ENCODE measurements at places on chromosomes 13 and 19.

DNA sequence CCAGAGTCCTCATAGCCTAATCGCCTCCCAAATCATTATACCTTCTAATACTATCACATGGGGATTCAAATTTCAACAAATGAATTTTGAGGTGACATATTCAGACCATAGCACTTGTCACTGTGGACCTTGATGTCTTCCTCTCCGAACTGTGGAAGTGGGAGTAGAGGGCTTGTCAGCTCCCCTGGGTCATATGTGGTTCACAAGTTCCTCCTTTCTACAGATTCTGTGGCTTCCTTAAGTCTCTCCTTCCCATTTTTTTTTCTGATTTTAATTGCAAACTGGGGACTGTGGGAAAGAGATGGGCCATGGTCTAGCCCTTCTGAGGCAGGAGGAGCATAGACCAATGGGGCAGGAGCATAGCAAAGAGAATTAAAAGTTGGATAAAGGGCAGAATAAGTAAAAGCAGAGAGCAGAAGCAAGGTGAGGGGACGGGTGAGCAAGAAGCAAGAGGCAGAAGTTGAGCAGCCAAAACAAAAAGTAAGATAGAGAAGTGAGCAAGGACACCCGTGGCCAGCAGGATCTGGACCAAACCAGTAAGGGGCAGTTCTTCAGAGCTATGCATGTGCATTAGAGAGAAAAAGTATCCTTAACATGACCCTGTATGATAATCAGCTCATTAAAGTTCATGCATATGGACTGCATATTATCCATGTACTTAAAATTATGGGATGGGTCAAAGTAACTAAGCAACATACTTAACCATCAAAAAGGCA, 2.6 kb upstream of the SIGLEC7 start:
- DNase-seq = no peak

DNA sequence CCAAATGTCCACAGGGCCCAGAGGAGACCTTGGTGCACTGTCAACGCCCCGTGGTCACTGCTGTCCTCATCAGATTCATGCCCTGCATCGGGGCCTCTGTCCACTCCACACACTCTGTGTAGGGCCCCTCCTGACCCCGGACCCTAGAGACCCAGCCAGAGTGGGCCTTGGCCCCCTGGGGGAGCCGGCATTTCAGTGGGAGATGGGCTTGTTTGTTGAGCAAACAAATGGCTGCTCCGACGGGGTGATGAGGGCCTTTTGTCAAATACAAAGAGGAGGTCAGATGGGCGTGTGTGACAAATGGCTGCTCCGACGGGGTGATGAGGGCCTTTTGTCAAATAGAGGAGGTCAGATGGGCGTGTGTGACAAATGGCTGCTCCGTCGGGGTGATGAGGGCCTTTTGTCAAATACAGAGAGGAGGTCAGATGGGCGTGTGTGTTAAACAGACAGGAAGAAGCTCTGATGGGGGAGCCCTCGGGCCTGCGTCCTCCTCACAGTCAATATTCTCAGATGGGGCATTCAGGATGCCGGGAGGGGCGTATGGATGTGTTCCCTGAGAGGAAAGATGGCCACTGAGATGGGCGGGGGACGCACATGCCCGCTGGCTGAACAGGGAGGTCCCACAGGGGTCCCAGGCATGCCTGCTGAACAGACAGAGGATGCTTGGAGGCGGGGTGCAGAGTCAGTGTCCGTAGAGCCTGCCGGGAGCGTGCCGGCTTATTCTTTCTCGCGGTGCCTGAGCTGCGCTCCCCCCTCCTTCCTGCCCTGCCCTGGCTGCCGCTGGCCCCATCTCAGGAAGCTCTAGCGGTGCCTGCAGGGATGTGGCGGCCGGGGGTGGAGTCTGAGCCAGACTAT, 36.3 kb downstream of the SMIM24 start:
- DNase-seq = no peak

DNA sequence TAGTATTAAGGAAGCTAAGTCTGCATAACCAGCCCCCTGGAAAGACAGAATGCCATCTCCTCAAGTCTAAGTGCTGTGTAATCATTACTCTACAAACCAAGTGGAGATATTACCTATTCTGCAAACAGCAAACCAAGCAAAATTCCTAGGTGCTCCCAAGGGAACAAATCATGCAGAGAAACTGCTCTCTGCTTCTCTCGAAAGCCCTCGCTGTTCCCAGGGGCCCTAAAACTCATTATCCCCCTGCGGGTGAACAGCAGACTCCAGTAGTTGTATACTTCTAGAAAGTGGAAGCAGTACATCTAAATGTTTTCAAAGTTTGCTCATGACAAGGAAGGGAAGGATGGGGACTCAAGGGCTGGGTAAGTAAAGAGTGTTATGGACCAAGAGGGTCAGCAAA, 3.2 kb downstream of the DLEU7 start:
- DNase-seq = no peak

GRCh38 chr13:97549201-97549600, 115.2 kb downstream of the RAP2A start:
- no peak for DNase-seq

GRCh38 chr13:39249982-39250381, 211.7 kb downstream of the NHLRC3 start:
- no peak for DNase-seq

GRCh38 chr13:75907044-75907443, 270.9 kb downstream of the LMO7 start:
- DNase-seq = no peak

- no peak for DNase-seq
Observed at GRCh38 chr19:14536926-14537692, 7.7 kb downstream of the TECR start.

DNA sequence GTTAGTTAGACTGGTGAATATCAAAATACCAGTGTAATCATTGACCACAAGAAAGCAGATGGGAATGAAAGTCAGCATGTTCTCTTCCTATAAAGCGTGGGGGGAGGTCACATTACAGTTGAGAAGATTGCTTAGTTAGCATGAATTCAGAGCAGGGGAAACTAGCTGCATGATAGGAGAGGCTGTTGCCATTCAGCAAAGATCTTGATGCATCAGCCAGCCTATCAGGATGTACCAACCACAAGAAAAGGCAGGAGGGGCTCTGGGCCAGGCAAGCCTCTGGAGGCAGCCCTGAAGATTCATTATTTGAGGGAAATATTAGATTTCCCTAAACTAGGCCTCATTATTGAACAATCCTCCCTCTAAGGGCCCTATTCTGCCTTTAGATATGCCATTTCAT, 5.0 kb upstream of the MTMR6 start:
- DNase-seq = no peak

GRCh38 chr19:49544154-49544553, 16.4 kb downstream of the RCN3 start:
- no peak for DNase-seq

GRCh38 chr13:80509264-80509663, 168.3 kb upstream of the SPRY2 start:
- no peak for DNase-seq

DNA sequence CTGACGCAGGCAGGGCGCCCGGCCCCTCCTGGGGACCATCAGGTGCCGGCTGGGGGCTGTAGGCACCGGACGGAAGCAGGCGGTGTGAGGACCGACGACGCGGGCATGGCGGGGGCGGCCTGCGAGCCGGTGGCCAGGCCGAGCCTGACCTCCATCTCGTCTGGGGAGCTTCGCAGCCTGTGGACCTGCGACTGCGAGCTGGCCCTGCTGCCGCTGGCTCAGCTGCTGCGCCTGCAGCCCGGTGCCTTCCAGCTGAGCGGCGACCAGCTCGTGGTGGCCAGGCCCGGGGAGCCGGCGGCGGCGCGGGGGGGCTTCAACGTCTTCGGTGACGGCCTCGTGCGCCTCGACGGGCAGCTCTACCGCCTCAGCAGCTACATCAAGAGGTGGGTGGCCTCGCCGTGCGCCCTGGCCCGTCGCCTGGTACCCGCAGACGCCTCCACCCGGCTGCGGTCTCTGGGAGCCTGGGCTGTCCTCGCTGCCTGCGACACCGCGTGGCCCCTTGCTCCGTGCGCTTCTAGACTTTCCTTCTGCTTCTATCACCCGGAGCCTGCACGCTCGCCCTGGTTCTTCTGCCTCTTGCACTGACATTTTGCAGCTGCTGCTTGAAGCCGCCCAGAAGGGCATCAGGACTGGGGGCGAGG, 460 bp downstream of the MEDAG start:
- DNase-seq = no peak

DNA sequence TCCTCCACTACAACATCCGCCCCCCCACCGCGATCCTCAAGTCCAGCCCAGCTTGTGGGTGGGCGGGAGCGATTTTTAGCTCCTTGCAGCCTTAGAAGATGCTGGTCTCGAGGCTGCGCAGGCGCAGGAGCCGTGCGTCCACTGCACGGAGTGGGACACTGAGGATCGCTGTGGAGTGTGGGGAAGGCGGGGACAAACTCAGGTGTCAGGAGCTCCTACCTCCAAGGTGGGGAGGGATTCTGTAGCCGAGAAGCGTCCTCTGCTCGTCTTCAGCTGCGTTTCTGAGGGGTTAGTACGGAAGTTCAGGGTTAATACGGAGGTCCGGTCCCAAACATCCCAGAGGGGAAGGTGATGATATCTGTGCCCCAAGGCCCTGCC, at the start of gene RTBDN:
RTBDN (minus strand) TSS at position 14 of the 378 bp plus-strand sequence. CDS start 4,600 bp downstream, outside the sequence.
- no peak for DNase-seq

DNA sequence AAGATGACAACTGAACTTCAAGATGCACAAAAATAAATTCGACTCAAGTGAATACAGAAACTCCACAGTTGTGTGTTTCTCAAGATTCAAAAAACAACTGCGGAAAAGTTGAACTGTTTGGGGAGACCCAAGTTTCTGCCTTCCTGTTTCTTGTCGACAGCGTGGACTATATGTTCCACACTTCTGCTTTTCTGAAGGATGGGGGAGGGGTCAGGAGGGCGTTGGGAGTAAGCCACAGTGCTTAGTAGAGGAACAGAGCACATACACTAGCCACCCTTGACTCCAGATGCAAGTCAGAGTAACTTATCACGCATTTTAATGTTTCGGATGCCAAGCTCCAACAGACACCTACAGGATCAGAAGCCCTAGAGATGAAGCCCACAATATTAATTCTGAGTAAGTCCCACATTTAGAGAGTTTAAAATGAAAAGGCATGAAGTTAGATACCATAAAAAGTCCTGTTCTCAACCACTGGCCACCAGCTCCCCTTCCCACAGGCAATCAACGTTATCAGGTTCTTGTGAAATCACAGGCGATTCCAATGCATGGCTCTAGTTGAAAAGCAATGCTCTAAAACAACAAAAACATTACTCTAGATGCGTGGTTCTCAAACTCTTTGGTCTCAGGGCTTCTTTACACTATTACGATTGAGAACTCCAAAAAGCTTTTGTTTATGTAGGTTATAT, 4.2 kb downstream of the TUBGCP3 start:
- no peak for DNase-seq

DNA sequence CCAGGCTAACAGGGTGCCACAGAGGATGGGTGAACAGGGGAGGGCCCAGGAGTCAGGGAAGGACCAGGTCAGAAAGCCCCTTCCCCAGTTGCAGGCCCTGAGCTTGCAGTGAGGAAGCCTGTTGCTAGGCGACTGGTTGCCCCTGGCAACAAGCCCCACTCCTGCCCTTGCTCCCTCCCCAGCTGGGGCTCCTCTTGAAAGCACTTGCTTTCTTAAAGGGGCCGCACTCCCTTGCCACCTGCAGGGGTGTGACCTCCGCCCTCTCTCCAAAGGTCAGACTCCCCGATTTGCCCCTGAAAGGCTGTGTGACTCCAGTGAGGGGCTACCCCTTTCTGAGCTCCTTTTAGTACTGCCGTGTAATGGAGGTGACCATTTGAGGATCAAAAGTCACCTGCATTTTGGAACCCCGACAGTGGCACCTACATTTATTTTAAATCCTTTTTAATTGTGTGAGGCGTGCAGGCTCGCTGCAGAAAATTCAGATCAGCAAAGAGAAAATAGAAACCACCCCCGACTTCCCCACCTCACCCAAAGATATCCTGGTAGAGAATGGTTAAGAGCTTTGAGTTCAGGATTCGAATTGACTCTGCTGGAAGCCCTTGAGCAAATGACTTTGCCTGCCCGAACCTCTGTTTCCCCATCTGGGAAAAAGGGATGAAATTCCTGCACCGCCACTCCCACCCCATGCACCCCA, 4.8 kb downstream of the FCHO1 start:
- peak; percentile 34 for DNase-seq

DNA sequence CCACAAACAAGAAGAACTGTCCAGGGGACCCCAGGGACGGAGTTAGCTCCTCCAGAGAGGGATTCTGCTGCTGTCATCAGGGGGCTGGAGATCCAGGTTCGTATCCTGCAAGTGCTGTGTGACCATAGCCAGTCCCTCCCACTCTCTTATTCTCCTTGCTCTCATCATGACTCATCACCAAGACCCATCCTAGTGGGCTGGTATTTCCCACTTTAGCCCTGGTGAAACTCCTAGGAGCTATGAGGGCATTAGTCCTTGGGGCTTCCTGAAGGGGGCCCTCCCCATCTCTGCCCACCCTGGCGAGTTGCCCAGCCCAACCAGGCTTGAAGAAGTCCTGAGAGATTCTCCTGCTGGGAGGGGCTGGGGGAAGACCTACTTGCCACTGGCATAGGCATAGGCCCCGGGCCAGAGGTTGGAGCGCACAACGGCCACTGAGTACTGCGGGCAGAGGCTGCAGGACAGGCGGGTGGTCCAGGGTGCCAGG, 7.5 kb upstream of the DMWD start:
- no peak for DNase-seq

DNA sequence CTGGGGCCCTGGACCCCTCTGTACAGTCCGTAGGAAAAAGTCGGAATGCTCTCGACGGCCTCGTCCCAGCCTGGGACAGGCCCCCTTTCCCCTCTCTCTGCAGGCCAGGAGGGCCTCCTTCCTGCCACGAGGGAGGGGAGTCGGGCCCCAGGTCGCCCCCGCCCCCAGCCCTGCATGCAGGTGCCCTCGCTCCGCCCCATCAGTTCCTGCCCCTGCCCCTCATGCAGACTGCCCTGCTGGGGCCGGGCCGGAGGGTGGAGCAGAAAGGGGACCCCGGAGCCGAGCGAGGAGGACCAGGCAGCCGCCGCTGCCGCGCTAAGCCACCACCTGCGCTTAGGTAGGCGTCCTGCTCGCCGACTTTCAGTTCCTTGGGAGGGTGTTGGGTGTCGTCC, 7.3 kb downstream of the LYL1 start:
- DNase-seq = peak; percentile 69

GRCh38 chr13:63942372-63942771, 2526.7 kb upstream of the PCDH20 start:
- no peak for DNase-seq

DNA sequence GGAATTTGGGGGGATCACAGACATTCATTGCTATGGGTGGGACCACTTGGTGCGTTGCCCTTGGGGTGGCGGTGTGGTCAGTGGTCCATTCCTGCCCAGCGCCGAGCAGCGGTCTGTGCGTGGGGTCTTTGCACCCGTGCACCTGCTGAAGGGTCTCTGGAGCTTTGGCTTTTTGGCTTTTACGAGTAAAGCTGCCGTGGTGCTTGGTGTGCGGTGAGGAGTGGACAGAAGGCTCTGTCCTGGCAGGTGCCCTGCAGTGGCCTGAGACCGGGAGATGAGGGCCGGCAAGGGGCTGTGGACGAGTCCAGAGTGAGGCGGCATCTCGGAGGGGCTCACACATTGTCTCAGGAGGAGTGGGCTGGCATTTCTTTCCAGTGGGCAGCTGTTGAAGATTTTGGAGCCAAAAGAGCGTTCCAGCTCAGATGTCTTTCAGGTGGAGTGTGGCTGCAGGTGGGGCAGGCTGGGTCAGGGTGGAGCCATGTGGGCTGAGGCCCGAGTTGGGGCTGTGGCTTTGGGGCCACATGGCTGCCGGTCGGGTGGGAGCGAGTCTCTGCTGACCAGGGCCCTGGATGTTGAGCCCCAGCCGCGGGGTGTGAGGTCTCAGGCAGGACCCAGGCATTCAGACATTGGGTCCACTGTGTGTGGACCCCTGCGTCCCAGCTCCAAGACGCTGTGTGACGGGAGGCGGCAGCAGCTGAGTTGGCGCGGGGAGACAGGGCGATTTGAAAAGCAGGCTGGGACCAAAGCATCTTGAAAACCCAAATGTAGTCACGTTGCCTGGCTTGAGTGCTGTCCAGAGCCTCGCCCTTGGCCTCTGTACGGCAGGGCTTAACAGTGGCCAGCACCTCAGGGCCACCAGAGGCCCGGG, 11.7 kb downstream of the GNA11 start:
- DNase-seq = no peak
